Panc1 (cell line): ENCODE measurements at places on chromosomes 12 and 14. TPM values are rescaled to one million over a fixed set of nuclear protein-coding genes. Genes with fewer than 3 reads are reported as not detected.

SMIM41 gene
- not detected for total RNA-seq

GRCh38 chr12:123264642-123265041 lies 7.0 kb downstream of the CDK2AP1 start:
- DNase-seq = no peak
- no peaks in the 10 kb centered on the region for H3K27me3 ChIP-seq
- no peak overlapping the region for H3K27ac ChIP-seq
- H3K4me1 ChIP-seq = peaks cover 5% of the 10 kb centered on the region
- H3K36me3 ChIP-seq = peaks cover 2% of the 10 kb centered on the region

DNA sequence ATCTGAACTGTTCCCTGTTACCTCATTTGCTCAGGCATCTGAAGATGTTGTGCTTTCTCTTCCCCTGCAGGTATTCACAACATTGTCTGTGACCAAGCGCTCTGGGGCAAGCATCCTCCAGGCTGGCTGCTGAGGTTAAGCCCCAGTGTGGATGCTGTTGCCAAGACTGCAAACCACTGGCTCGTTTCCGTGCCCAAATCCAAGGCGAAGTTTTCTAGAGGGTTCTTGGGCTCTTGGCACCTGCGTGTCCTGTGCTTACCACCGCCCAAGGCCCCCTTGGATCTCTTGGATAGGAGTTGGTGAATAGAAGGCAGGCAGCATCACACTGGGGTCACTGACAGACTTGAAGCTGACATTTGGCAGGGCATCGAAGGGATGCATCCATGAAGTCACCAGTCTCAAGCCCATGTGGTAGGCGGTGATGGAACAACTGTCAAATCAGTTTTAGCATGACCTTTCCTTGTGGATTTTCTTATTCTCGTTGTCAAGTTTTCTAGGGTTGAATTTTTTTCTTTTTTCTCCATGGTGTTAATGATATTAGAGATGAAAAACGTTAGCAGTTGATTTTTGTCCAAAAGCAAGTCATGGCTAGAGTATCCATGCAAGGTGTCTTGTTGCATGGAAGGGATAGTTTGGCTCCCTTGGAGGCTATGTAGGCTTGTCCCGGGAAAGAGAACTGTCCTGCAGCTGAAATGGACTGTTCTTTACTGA lies 44.9 kb downstream of the EID3 start:
- no peak overlapping the region for H3K4me3 ChIP-seq
- no peak for DNase-seq
- no peaks in the 10 kb centered on the region for H3K27me3 ChIP-seq
- peaks cover 48% of the 10 kb centered on the region for H3K36me3 ChIP-seq
- H3K27ac ChIP-seq = no peak overlapping the region

GRCh38 chr12:121620333-121620891 lies 5.9 kb upstream of the ORAI1 start:
- H3K4me3 ChIP-seq = no peak overlapping the region
- H3K27ac ChIP-seq = no peak overlapping the region
- H3K36me3 ChIP-seq = no peaks in the 10 kb centered on the region
- peaks cover 5% of the 10 kb centered on the region; the same call in 1 of the 2 replicates for H3K4me1 ChIP-seq

SYT1 gene
- total RNA-seq = 3.0 TPM

GRCh38 chr14:72471346-72471745 lies 422.6 kb downstream of the DPF3 start:
- H3K4me1 ChIP-seq = no peaks in the 10 kb centered on the region
- no peak overlapping the region for H3K27ac ChIP-seq
- no peaks in the 10 kb centered on the region for H3K36me3 ChIP-seq
- no peak overlapping the region for H3K4me3 ChIP-seq
- H3K27me3 ChIP-seq = peaks cover 7% of the 10 kb centered on the region; the same call in 1 of the 2 replicates

DNA sequence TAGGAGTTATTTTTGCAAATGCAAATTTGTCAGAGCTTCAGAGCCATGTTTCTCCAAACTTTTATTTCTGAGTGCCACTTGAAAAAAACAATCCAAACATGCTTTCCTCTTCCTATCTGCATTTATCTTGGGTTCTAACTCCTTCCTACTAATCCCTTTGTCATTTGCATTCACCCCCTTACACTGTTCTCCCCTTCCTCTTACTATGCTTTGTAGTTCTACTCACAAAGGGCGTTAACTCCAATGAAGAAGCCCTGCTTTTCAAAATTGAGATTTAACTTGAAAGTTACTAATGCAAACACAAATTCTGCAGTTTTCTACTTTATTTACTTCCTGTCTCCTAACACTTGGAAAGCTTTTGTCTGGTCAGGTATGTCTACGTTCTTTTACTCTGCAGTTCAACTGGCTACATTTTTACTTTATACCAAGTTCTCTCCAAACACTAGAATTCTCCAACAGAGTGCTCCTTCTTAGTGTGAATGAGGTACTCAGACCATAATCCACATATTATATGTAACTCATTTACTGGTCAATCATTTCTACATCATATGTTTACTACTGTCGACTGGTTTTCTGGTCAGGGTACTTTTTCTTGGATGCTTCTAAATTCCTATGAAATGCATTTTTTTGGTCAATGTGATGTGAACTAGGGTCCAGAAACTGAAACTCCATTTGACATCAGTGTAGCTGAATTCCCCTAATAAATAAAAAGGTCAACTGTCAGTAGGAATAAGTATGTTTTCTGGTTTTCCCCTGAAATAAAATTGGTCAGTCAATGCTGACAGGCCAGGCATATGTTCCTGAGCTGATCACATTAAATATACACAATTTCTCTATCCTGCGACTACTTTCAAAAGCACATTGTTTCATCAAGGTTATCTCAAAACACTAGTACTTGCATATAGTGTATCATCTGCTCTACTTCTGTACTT lies 51.2 kb upstream of the OR5AU1 start:
- H3K36me3 ChIP-seq = peaks cover 50% of the 10 kb centered on the region
- H3K27me3 ChIP-seq = no peaks in the 10 kb centered on the region
- H3K27ac ChIP-seq = no peak overlapping the region
- no peak for DNase-seq
- H3K4me1 ChIP-seq = peaks cover 6% of the 10 kb centered on the region

DNA sequence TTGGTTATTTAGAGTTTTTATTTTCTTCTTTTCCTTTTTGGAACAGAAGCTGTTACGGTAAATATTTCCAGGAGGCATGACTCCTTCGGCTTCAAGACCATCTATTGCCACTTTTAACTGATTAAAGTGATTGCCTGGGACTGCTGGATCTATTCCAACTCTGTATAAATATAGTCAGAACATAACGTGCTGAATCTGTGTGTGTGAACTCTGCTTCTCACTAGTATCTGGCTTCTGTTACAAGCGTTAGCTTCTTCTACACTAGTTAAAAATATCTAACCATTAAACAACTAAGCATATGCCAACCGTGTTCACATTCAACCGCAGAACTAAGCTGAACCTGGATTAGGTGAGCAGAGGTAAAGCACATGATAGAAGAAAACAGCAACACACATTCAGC lies 49.0 kb downstream of the TMTC1 start:
- no peaks in the 10 kb centered on the region; the same call in 1 of the 2 replicates for H3K27me3 ChIP-seq
- no peaks in the 10 kb centered on the region for H3K36me3 ChIP-seq
- H3K4me1 ChIP-seq = no peaks in the 10 kb centered on the region
- no peak overlapping the region for H3K4me3 ChIP-seq

DNA sequence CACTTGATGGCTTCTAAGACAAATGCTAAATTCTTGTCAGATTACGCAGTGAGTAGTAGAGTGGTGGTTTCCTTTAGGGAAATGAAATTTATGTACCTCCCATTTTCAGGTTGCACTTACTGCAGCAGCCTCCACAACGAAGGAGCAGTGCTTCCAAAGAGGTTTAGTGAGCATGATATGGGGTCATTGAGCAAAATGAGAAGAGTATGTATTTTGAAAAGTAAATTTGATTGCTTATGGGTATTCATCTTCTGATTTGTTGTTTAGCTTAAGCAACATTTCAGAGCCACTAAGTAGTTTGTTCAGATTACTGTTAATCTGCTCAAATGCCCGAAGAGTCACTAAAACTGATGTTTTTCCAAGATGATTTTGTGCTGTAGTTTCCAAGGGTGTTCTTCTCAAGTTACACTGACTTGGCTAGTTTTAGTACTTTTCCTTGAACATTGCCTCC lies 493.6 kb downstream of the PCNX1 start:
- DNase-seq = no peak
- no peak overlapping the region for H3K27ac ChIP-seq

GRCh38 chr12:112916270-112916669 lies 9.5 kb downstream of the OAS1 start:
- H3K4me3 ChIP-seq = no peak overlapping the region
- H3K36me3 ChIP-seq = no peaks in the 10 kb centered on the region
- DNase-seq = no peak
- no peak overlapping the region for H3K27ac ChIP-seq

GRCh38 chr14:83047059-83047830 lies 1513.6 kb upstream of the SEL1L start:
- H3K4me1 ChIP-seq = no peaks in the 10 kb centered on the region
- no peaks in the 10 kb centered on the region for H3K36me3 ChIP-seq
- DNase-seq = no peak

- no peaks in the 10 kb centered on the region for H3K27me3 ChIP-seq
- DNase-seq = no peak
- H3K4me1 ChIP-seq = no peaks in the 10 kb centered on the region
- H3K4me3 ChIP-seq = no peak overlapping the region
Observed at GRCh38 chr12:82645414-82645813, 41.3 kb upstream of the TMTC2 start.

GLT8D2 gene
- 0.54 TPM for total RNA-seq

LTBR gene
- 3.1 TPM for total RNA-seq

- no peaks in the 10 kb centered on the region for H3K4me1 ChIP-seq
- no peaks in the 10 kb centered on the region; the same call in 1 of the 2 replicates for H3K36me3 ChIP-seq
- H3K27me3 ChIP-seq = no peaks in the 10 kb centered on the region; the same call in 1 of the 2 replicates
- no peak overlapping the region for H3K27ac ChIP-seq
- no peak overlapping the region for H3K4me3 ChIP-seq
- DNase-seq = no peak
Observed at GRCh38 chr12:132258543-132258942, 70.8 kb downstream of the GALNT9 start.

GRCh38 chr12:89674326-89674942 lies 34.2 kb downstream of the ATP2B1 start:
- no peak for DNase-seq
- no peak overlapping the region for H3K27ac ChIP-seq
- no peaks in the 10 kb centered on the region for H3K27me3 ChIP-seq
- no peaks in the 10 kb centered on the region for H3K36me3 ChIP-seq
- peaks cover 3% of the 10 kb centered on the region; the same call in 1 of the 2 replicates for H3K4me1 ChIP-seq

RTL1 gene
- total RNA-seq = not detected

CMA1 gene
- total RNA-seq = not detected

ASIC1 gene
- 13.5 TPM for total RNA-seq

- no peaks in the 10 kb centered on the region for H3K27me3 ChIP-seq
- peaks cover 16% of the 10 kb centered on the region for H3K4me1 ChIP-seq
- H3K27ac ChIP-seq = no peak overlapping the region; the same call in 1 of the 2 replicates
- H3K36me3 ChIP-seq = no peaks in the 10 kb centered on the region
- DNase-seq = no peak
Observed at GRCh38 chr12:105930557-105931503, 207.9 kb downstream of the NUAK1 start.

DNA sequence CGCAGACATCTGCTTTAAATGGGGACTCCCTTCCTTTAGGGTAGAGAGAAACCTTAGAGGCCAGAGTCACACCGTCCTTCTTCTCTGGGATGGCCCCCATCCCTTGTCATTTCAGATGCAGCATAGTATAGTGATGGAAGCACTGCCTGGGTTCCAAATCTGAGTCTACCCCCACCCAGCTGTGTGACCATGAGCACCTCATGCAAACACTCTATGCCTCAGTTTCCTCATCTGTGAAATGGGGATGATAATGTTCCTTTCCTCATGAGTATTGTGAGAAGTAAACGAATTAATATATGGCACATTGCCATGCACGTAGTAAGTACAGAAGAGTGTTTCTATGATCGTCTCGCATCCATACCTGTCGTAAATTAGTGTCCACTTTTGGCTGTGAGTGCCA lies 241.9 kb downstream of the SLC41A2 start:
- H3K4me1 ChIP-seq = no peaks in the 10 kb centered on the region
- DNase-seq = no peak
- no peaks in the 10 kb centered on the region for H3K27me3 ChIP-seq
- no peak overlapping the region for H3K4me3 ChIP-seq

GRCh38 chr14:37257501-37258070 lies 59.8 kb downstream of the MIPOL1 start:
- no peak overlapping the region for H3K4me3 ChIP-seq
- DNase-seq = no peak
- no peaks in the 10 kb centered on the region for H3K27me3 ChIP-seq
- H3K27ac ChIP-seq = no peak overlapping the region

GRCh38 chr12:843609-844008 lies 91.2 kb downstream of the WNK1 start:
- H3K36me3 ChIP-seq = peaks cover 6% of the 10 kb centered on the region; the same call in 1 of the 2 replicates
- DNase-seq = no peak
- no peaks in the 10 kb centered on the region for H3K4me1 ChIP-seq
- no peak overlapping the region for H3K27ac ChIP-seq
- no peaks in the 10 kb centered on the region for H3K27me3 ChIP-seq
- no peak overlapping the region for H3K4me3 ChIP-seq

DNA sequence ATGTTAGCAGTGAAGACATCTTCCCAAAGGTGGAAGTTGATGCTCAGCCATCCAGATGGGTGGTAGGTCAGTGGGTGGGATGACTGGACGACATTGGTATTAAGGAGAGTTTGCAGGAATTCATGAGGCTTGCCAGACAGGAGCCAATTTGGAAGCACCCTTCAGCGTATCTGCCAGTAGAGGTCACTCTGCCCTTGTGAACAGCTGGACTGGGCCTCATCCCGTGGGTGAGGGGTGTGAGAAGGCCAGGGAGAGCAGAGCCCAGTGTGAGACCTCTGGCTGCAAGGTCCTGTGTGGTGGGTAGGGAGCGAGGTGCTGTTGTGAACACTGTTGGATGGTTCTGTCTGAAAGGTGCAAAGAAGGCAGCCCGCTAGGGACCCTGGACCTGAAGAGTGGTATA lies 37.7 kb downstream of the SLC5A8 start:
- H3K27me3 ChIP-seq = no peaks in the 10 kb centered on the region
- DNase-seq = no peak
- no peaks in the 10 kb centered on the region for H3K4me1 ChIP-seq

DNA sequence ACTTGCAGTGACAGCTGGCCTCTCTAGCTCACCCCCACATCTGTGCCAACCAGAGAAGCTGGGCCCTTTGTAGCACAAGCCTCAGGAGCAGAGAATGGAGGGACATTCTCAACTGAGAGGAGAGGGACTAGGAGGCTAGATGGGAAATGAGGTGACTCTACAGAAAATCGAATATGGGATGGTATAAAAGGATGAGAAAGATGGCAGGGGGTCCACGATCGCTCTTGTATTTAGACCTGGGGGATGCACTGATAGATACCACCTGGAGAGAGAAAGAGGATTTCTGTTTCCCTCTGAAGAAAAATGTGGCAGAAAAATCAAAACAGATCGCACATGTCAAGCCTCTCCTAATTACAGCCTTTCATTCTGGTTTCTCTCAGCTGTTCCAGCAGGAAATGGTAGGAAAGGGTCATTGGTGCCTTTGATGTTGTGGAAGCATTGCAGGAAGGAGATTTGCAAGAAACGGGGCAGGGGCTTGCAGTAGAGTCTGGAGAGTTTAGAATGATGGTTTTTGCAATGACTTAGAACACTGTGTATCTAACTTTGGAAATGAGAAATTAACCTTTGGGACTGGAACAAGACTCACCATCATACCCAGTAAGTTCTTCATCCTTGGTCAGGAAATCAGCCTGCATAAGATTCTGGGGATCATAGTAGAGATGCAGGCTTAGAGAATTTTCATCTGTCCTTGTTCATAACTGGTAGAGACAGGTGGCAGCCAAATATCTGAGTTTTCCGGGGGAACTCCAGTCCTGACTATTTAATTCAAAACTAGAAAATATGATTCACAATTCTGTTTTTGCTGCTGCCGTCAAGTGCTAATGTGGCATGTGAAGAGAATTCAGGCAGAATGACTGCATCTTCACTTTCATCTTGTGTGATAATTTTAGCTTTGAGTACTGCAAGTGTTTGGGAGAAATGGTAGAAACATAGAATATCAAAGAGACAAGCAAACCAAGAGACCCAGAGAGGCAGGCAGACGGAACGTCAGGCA lies 98.8 kb downstream of the DAD1 start:
- H3K27ac ChIP-seq = no peak overlapping the region
- no peak overlapping the region for H3K4me3 ChIP-seq
- DNase-seq = no peak
- no peaks in the 10 kb centered on the region for H3K36me3 ChIP-seq
- peaks cover 5% of the 10 kb centered on the region for H3K27me3 ChIP-seq
